NB4 (cell line): ENCODE measurements at places on chromosomes 11 and 22.

GRCh38 chr22:42883121-42883520, 26.0 kb upstream of the ARFGAP3 start:
- no peak for DNase-seq

GRCh38 chr11:44267750-44268613, 42.0 kb downstream of the ALX4 start:
- peak; percentile 59 for DNase-seq

- peak; percentile 92 for DNase-seq
These were observed 31.1 kb downstream of the UQCR10 start for GRCh38 chr22:29798318-29798717.

- peak; percentile 71 for DNase-seq
These were observed 56.0 kb downstream of the GLYATL2 start for GRCh38 chr11:58788355-58789023.

DNA sequence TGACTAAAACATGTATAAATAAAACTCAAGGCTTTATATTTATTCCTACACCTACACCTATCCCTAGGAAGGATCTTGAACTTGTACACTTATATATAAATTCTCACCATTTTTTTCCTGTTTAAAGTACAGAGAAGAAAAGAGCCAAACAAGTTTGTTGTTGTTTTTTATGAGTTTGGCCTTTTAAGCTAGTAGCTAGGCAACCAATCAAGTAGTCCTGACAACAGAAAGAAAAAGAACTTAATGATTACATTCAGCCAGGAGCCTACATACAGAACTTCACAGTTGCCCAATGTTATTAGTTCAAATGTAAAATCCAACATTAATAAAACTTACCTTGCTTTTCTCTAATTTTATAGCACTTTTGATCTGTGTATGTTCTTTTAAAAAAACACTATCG, 316.2 kb downstream of the SOX6 start:
- no peak for DNase-seq

DNA sequence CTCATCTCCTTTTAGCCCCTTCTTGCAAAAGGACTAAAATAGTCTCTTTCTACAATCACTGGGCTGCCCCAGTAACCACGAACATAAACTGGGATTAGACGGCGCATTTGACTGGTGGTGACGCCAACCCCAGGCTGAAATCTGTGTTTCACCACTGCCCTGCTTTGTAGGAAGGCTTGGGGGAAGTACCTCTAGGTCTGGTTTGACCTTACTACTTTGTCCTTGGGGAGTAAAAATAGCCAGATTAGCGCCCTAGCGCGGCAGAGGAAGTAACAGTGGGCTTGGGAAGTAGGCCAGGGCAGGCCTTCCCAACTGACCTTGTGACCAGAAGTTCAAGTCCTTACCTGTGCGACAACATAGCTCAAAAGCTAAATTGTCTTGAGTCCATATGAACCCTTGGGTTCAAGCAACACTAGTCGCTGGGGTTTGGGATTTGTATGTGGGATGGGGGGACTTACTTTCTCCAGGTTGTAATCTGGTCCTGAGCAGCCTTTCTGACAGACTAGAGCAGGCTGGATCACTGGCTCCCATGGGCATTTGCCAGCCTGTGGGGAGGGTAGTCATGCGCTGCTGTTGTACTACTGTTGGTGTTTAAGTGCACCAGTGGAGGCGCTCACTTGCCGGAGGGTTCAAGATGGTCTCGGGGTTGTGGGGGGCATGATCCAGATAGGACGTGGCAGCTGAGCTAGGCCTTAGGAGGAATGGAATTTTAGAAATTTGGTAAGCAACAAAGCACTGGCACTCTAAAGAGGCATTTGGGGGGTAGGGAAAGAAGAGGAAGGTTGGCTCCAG, 953 bp upstream of the PACS1 start:
- DNase-seq: peak; percentile 61

DNA sequence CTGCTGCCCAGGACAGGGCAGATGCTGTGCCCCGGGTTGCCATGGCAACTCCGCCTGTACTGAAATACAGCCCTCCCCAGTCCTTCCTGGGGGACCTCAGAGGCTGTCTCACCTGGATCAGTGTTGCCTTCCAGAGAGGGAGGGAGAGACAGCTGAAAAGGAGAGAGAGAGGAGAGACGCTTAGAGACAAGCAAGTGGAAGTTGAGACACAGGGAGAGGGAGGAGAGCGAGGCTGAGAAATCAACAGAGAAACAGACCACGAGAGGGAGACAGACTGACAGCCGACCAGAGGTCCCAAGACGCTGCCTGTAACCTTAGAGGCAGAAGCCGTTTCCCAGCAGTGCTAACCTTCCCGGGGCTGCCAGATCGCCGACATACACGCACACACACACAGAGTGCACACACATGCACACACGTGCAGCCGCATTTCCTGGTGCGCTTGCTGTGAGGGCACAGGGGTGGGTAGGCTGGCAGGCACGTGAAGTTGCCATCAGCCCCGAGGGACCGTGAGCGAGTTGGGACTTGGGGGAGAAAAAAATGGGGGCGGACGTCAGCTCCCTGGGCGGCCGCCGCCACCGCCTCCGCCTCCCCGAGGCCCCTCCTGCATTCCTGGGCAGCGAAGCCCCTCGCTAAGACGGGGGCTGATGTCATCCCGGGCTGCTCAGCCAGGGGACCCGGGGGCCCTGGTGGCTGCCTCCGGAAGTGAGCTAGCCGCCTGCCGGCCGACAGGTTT, 88.6 kb upstream of the CRYBB3 start:
- peak; percentile 75 for DNase-seq

DNA sequence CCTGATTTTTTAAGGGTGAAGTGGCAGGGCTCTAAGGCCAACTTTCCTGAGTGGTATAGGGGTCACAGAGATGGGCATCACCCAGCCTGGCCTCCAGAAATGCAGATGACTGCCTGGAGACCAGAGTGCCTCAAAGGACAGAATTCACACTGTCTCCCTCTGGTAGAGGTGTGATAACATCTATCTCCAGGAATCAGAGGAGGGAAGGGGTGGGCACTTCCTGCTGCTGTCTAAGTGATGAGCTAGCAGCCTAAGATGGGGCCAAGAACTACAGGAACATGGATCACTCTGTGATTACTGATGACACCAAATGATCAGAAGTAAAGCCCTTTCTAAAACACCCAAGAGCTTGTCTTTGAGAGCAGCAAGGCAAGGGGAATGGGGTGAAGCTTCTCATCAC, 61.9 kb downstream of the C11orf58 start:
- DNase-seq: no peak

GRCh38 chr11:57641011-57641807, 8.5 kb downstream of the YPEL4 start:
- DNase-seq: peak; percentile 82
